ENCODE measurements at places on chromosomes 16 and 17.

- no peak for DNase-seq
Measured at GRCh38 chr17:30226878-30227277, 8.6 kb downstream of the SLC6A4 start.

- DNase-seq, result no peak
Measured at GRCh38 chr17:58918884-58919283, 163.2 kb downstream of the PPM1E start.

- DNase-seq, result no peak
Measured at GRCh38 chr17:82816358-82816757, 23.5 kb downstream of the ZNF750 start.

GRCh38 chr16:50908468-50908867, 166.6 kb downstream of the CYLD start:
- no peak for DNase-seq

DNA sequence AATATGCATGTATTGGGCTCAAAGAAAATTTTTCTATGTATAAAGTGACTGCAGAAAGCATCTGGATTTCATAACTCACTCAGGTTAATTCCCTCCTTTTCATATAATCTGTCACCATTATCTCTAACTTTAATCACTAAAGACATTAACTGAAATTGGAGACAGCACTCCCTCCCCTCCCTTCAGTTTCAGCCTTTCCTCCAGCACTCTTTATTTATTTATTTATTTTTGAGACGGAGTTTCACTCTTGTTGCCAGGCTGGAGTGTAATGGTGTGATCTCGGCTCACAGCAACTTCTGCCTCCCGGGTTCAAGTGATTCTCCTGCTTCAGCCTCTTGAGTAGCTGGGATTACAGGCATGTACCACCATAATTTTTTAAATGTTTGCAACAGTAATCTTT, 43.1 kb downstream of the CDH8 start:
- no peak for DNase-seq

DNA sequence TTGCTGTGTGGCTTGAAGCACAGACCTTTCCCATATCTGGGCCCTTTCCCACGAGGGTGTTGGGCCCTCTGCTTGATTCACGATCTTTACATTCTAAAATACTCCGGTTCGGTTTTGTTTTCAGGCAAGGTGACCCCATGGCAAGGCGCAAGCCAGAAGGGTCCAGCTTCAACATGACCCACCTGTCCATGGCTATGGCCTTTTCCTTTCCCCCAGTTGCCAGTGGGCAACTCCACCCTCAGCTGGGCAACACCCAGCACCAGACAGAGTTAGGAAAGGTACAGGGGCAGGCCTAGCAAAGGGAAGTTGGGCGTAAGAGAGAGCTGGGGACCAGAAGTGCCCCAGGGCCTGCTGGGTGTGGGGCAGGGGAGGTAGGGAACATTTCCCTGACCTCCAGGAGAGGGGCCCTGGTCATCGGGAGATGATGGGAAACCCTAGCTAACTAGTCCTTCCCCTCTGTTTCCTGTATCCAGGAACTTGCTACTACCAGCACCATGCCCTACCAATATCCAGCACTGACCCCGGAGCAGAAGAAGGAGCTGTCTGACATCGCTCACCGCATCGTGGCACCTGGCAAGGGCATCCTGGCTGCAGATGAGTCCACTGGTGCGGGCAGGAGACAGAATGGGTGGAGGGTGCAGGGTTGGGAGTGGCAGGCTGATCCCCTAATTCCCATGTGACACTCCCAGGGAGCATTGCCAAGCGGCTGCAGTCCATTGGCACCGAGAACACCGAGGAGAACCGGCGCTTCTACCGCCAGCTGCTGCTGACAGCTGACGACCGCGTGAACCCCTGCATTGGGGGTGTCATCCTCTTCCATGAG, 1.4 kb downstream of the ALDOA start:
- no peak for DNase-seq

- peak; percentile 24 for DNase-seq
Measured at GRCh38 chr16:4404247-4404966, 12.0 kb downstream of the CORO7 start.

DNA sequence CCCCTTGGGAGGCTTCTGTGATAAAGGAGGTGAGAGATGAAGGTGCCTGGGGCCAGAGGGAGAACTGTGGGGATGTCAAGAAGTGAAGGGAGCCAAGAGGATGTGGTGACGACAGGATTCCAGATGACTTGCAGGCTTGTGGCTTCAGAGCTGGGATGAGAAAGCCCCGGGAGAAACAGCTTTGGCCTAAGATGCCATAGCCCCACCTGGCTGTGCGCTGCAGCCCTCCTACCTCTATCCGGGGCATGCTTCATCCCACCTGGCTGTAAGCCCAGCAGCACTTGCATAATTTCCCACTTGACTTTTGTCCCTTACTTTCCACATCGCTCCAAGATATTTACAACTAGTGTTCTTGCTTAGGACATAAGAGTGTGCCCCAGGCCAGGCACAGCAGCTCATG, 29.3 kb downstream of the GINS3 start:
- DNase-seq, result peak; percentile 43

- peak; percentile 90 for DNase-seq
Measured at GRCh38 chr17:2303204-2304188, at the start of the genes SMG6 and SRR. Gene SMG6, minus strand, starts transcription at chr17:2303785. Its CDS starts 65 bp downstream, at chr17:2303720. Gene SRR, plus strand, starts transcription at chr17:2303950. Its CDS starts 11,611 bp downstream, at chr17:2315561.

GRCh38 chr17:35745749-35746320, 7.2 kb downstream of the GAS2L2 start:
- no peak for DNase-seq

GRCh38 chr16:4467916-4468315, 6.5 kb downstream of the NMRAL1 start:
- DNase-seq, result no peak

- no peak for DNase-seq
Measured at GRCh38 chr16:15856901-15857698, at the start of gene MYH11. Gene MYH11, minus strand, starts transcription at chr16:15857028. Its CDS starts 18,776 bp downstream, at chr16:15838252.

DNA sequence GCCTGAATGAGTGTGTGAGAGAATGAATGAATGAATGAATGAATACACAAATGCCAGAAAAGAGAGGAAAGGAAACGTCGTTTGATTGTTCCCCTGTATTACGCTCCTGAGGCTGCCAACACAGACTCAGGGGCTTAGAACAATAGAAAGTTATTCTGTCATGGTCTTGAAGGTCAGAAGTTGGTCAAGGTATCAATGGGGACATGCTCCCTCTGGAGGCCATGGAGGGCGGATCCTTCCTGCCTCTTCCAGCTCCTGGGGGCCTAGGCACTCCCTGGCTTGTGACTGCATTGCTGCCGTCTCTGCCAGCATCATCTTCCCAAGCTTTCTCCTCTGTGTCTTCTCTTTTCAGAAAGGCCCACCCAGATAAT, 1.5 kb upstream of the SLC38A8 start:
- DNase-seq, result peak; percentile 17

- no peak for DNase-seq
Measured at GRCh38 chr17:44846206-44846605, 1.5 kb upstream of the HIGD1B start.

GRCh38 chr17:58232707-58233156, 5.7 kb upstream of the LPO start:
- DNase-seq, result peak; percentile 80

GRCh38 chr16:3992297-3993051, 112.0 kb upstream of the CREBBP start:
- DNase-seq, result no peak

DNA sequence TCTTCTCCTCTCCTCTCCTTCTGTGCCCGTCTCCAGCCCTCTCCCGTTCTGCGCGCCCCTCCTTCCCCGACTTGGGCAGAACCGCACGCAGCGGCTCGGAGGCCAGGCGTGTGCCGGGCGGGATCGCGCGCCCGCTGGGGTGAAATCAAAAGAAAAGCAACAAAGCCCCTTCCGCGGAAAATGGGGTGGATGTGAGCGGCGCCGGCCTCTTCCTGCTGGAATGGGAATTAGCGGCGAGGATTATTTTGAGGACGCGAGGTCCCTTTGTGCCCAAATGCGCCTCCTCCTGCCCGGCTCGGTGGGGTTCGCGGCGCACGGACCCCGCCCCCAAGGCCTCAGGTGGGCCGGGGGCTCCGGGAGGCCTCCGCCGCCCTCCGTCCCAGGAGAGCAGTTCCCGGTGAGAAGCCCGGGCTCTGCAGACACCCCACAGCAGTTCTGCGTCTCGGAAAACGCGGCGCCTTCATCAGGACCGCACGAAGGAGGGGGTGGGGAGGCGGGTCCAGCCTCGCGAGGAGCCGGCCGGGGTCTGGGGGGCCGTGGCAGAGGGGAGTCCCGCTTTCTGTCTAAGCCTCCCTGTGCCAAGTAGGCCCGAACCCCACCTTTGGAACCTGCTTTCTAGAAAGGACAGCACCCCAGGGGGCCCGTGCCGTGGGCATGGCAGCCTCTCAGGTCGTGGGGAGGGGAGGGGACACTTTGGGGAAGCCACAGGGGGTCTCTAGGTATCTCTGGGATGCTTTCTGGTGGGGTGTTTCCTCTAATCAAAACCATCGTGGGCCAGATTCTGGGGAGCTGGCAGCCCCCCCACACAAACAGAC, 91.0 kb upstream of the CBX4 start:
- DNase-seq, result no peak

DNA sequence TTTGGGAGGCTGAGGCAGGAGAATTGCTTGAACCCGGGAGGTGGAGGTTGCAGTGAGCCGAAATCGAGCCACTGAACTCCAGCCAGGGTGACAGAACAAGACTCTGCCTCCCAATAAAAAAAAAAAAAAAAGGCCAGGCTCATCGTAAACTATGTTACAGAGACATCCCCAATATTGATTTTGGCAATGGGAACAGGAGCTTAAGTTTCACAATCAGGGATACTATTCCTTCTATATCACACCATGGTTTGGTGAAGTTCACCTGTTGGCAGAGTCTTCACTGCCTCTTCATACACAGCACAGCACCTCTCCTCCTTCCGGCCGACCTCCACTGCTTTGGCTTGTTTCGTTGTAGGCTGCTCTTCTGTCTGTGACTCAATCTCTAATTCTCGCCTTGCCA, 21.2 kb downstream of the UTP6 start:
- DNase-seq, result no peak

DNA sequence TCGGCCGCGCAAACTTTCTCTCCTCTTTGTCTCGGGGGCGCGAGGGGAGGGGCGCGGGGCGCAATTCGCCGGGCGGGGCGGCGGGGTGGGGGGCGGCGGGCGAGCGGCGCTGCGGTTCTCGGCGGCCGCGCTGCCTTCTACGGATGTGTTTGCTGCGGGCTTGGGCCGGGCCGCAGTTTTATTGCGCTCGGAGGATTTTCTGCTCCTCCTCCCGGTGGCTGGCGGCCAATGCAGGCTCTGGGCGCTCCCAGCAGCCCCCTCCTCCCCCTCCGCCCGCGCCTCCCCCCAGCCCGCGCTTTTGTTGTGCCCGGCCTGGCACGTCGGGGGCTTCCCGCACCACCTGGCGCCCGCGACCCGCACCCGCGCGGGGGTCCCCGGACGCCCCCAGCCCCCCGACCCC, at the start of gene TIMP2:
Gene TIMP2, minus strand, starts transcription at position 154 of the 400 bp plus-strand sequence. CDS start 299 bp downstream, outside the sequence.
- DNase-seq, result peak; percentile 90

GRCh38 chr17:17946093-17946492, 26.1 kb downstream of the TOM1L2 start:
- no peak for DNase-seq

- peak; percentile 68 for DNase-seq
Measured at GRCh38 chr17:64441772-64442540, 7.0 kb upstream of the MILR1 start.

GRCh38 chr16:89525146-89525913, 17.1 kb downstream of the SPG7 start:
- no peak for DNase-seq

- DNase-seq, result no peak
Measured at GRCh38 chr16:10667239-10667638, 27.5 kb downstream of the TEKT5 start.

- no peak for DNase-seq
Measured at GRCh38 chr16:2464333-2464732, 4.4 kb downstream of the TEDC2 start.

GRCh38 chr16:78926723-78927210, 673.8 kb downstream of the MAF start:
- DNase-seq, result no peak

DNA sequence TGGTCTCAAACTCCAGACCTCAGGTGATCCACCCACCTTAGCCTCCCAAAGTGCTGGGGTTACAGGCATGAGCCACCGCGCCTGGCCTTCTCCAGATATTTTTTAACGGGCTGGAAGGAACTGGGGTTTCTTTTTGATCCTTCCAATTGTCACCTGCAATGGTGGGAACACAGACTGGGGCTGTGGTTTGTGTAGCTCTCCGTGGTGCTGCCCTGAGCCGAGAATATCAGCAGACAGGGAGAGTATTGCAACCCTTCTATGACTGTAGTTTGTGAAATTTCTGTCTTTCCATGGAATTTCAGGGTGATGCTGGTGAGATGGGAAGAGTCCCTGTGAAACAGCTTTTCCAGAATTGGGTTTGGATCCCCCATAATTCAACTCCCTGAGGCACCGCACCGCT, 263.5 kb downstream of the ENGASE start:
- DNase-seq, result no peak

- DNase-seq, result no peak
Measured at GRCh38 chr16:55391760-55392375, 67.9 kb downstream of the IRX6 start.

GRCh38 chr17:13740686-13741085, 139.0 kb upstream of the HS3ST3A1 start:
- peak; percentile 12 for DNase-seq

DNA sequence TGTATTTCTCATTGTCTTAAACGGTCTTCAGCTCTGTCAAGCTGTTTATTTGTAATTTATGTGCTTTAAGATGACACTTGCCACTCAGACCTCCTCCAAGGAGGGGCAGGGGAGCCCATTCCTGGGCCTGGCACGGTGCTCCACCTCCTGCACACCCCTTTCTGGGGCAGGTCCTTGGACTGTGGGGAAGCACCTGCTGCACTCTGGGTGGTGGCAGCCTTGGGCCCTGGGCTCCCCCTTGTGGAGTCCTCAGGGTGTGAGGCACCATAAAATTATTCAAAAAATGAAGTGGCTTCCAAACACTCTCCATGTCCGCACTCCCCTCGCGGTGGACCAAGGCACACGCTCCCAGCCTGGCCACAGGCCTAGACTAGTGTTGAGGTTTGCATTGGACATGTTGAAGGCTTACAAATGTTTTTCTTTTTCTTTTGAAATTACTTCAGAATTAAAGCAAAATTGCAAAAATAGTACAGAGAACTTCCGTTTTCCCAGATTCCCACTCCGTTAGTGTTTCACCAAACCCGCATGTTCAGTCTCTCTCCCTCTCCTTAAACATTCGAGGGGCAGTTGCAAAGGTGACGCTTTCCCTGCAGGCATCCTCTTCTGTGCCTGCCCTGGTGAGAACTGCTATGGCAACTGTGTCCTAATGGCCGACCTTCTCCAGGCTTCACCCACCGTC, 32.4 kb downstream of the FOXK2 start:
- peak; percentile 64 for DNase-seq

- DNase-seq, result no peak
Measured at GRCh38 chr16:9092978-9093344, 1.5 kb downstream of the HAPSTR1 start.

GRCh38 chr17:1077986-1078711, 81.2 kb downstream of the TIMM22 start:
- DNase-seq, result no peak

- DNase-seq, result no peak
Measured at GRCh38 chr17:64390044-64390443, 616 bp downstream of the PECAM1 start.

All from fibroblast of skin of abdomen (primary cell).